ENCODE measurements at places on chromosomes 12 and 14. TPM values are rescaled to one million over a fixed set of nuclear protein-coding genes. Genes with fewer than 3 reads are reported as not detected.

The RHEBL1 gene
- 1.2 TPM for total RNA-seq

- no peak for DNase-seq
Measured at GRCh38 chr14:24122898-24123297, 7.6 kb upstream of the FITM1 start.

GRCh38 chr12:119666226-119666795 is 1.6 kb upstream of the PRKAB1 start:
- DNase-seq = no peak

DNA sequence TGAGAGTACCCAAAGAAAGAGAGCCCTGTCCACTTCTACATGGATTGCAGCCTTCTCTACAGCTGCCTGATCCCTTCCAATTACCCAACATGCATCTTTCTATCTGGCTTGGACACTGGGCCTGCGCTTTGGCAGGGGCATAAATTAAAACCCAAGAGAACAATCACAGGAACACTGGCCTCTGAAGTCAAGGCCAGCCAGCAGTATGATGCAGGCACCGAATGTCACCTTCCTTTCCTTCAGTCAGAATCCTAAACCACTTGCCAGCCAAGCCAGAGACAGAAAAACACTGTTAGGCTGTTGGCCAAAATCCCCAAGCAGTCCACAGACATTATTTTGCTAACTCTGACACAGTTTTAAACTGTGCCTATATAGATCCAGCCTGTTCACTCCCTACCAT is 113.7 kb downstream of the DUSP6 start:
- DNase-seq = no peak

All from osteocyte (in vitro differentiated cells).